ENCODE measurements at places on chromosomes 7 and 10.

DNA sequence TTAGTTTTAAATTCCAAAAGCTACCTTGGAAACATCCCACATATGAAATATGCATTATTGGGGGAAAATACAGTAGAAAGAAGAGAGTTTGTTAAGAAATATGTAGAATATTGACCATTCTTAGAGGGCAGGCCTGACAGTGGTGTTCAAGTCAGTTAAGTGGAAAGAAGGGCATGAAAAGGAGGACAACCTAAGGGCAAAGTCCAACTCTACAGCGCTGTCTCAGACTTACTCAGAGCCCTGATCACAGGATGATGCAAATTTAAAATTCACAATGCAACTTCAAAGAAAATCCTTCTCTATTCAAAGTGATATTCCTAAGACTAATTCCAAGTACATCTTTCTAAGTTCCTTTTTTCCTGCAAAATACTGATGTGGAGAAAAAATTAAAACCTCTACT is 139.1 kb upstream of the LRRTM3 start:
- DNase-seq, result no peak

DNA sequence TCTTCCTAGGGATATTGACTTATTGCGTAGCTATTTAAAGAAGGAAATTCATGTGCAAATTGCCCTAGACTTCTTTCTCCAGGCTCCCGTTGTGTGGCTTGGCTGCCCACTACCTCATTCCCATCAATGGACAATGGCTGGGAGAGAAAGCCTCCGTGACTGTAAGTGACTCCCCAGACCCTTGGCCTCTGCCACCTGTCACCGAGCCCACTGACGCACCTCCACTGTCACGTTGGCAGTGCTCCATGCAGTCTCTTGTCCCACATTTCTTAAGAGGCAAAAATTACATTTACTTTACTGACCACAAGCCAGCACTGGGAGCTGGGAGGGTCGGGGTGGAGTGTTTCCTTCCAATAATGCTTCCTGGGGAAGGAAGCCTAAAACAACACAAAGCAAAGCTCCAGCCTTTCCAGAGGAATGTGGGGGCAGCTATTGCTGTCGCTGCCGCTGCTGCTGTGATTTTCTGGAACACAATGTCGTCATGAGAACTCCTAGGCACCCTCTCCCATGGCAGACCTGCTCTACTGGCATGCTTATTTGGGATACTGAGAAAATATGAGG is 89.7 kb upstream of the STEAP1B start:
- DNase-seq, result peak; percentile 66

DNA sequence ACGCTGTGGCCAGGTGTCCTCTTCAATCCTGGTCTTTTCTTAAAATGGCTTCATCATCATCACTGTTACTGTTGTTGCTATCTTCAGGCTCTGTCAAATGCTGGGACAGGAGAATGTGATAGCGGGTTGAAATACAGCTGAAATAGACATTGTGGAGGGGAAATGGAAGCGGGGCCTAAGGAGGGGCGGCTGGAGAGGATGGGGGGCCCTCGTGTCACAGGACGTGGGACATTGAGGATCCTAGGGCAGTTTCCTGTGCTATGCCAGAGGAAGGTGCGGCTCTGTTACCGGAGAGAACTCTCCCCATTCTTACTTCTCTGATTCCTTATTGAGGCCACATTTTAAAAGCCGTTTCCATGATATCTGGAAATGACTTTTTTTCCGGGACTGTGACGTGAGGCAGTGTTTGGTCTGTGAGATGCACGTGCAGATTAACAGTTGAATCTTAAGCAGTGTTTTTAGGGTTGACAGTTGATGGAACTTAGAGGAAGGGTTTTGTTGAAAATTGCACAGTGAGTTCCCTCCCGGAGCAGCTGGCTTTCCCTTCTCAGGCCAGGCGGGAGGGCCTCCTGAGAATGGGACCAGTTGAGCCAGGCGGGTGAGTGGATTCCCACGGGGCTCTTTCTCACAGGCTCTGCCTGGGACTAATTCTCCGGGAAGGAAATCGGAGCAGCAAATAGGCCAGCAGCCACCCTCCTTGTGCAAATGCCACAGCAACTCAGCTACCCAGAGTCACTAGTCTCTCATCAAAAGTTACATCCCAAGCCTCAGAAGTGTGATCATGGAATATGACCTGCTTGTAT is 125.2 kb downstream of the TACC2 start:
- no peak for DNase-seq

GRCh38 chr10:125802739-125803138 is 20.3 kb downstream of the UROS start:
- DNase-seq, result no peak

- DNase-seq, result no peak
Measured at GRCh38 chr7:93751421-93751820, 139.1 kb downstream of the TFPI2 start.

GRCh38 chr7:91191771-91192170 is 72.5 kb upstream of the FZD1 start:
- DNase-seq, result peak; percentile 9

- no peak for DNase-seq
Measured at GRCh38 chr7:88229302-88229995, 9.6 kb upstream of the SRI start.

- peak; percentile 46 for DNase-seq
Measured at GRCh38 chr10:29926693-29927048, 132.7 kb downstream of the JCAD start.

GRCh38 chr10:116195583-116195982 is 77.4 kb downstream of the GFRA1 start:
- DNase-seq, result no peak

GRCh38 chr10:118851062-118852035 is 96.6 kb upstream of the CACUL1 start:
- DNase-seq, result no peak

GRCh38 chr7:105298439-105298894 is 90.3 kb downstream of the SRPK2 start:
- DNase-seq, result no peak

GRCh38 chr10:102555781-102556328 is 52.1 kb downstream of the SUFU start:
- DNase-seq, result peak; percentile 82

DNA sequence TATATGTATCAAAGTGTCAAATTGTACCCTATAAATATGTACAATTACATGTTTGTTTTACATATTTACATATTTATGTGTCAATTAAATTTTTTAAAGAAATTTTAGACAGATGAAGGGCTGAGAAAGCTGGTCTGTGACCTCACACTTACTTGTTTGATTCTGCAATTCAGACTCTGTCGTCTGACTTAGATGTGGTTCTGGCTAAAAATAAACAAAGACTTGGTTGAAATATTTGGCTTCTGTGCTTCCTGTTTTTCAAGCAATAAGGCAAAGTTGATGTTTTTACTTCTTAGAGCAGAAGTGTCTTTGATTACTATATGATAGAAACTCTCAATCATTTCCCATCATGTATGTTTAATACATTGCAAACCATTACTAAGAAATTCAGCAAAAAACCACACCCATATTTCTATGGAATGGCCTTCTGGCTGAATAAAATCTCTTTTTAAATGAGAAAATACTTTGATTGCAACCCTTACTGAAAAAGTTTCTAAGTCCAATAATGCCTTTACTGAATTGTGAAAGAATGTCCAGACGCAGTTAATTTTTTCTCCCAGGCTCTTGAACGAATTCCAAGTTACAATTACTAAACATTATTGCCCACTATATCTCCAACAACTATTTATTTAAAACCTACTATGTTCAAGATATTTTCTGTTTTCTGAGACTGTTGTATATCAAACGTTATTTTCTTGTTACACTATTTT is 59.5 kb upstream of the PRKG1 start:
- peak; percentile 44 for DNase-seq

- peak; percentile 15 for DNase-seq
Measured at GRCh38 chr7:7522421-7522820, 13.3 kb downstream of the COL28A1 start.

- DNase-seq, result peak; percentile 69
Measured at GRCh38 chr7:46990761-46991160, 591.1 kb downstream of the TNS3 start.

- no peak for DNase-seq
Measured at GRCh38 chr10:16195178-16195769, 241.5 kb upstream of the PTER start.

- DNase-seq, result no peak
Measured at GRCh38 chr7:151385626-151386300, 24.1 kb downstream of the WDR86 start.

DNA sequence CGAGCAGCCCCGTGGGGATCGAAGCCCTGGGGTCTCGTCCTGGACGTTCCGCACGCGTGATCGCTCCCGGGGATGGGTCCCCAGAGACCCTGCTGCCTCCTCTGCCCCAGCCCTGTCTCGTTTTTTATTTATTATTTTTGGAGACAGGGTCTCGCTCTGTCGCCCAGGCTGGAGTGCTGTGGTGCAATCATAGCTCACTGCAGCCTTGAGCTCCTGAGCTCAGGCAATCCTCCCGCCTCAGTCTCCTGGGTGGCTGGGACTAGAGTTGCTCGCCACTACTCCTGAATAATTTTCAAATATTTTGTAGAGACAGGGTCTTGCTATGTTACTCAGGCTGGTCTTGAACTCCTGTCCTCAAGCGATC is 319 bp upstream of the STX1A start:
- DNase-seq, result no peak

DNA sequence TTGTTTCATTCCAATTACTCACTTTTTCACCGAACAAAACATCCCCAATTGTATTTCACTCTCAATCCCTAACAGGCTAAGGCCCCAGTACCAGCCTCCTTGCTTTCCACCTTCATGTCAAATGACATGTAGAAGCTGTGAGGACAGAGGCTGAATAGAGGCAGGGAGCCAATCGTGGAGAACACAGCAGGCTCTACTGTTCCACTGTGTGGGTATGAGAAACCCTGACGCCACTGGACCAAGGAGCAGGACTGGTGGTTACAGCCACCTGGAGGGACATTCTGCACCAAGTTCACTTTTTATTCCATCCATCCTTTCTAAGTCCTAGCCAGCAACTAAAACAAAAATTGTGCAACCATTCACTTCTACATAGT is 502.8 kb downstream of the SORCS1 start:
- no peak for DNase-seq
